ENCODE measurements at places on chromosomes 16 and 17.

GRCh38 chr17:6706499-6706898 lies 6.7 kb downstream of the SLC13A5 start:
- no peak for DNase-seq

GRCh38 chr17:73203788-73204479 lies 11.1 kb downstream of the COG1 start:
- peak; percentile 37 for DNase-seq

DNA sequence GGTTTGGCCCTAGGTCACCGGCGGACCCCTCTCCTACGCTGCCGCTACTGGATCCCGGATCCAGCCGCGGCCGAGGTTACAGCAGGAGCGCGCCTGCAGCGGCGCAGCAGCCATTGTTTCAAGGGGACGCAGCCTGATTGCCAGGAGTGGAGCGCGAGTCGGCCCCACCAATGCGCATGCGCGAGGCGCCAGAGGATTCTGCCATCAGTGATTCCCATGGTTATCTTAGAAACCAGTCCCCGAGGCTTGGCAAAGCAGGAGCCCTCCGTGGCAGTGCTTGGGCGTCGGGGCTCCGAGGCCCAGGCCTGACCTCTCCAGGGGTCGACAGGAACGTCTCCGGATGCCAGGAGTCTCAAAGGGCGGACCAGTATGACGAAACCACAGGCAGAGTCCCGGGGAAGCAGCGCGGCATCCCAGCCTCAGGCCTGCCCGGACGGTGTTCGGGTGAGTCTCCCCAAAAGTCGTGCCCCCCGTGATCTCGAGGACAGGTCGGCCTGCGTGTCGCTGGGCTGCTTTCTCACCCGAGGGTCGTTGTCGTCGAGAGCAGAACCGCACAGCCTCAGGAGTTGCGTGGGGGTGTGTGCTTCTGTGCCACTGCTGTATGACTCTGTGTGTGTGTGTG lies 608.5 kb downstream of the KCNJ18 start:
- DNase-seq, result no peak

DNA sequence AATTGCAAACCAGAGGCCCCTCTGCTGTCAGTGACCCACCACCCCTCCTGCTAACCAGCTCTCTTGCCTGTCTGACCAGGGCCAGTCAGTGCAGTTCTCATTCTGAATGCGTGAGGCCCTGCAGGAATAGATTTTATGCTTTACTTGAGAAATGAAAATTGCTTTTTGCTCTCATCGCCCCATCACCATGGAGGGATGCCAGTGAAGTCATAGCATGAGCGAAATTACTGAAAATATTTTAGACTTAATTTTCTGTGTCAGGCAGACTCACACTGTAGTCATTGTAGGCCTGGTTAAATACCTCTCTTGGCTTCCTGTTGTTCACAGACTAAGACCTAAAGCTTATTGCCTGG lies 490.5 kb upstream of the CDH5 start:
- no peak for DNase-seq

DNA sequence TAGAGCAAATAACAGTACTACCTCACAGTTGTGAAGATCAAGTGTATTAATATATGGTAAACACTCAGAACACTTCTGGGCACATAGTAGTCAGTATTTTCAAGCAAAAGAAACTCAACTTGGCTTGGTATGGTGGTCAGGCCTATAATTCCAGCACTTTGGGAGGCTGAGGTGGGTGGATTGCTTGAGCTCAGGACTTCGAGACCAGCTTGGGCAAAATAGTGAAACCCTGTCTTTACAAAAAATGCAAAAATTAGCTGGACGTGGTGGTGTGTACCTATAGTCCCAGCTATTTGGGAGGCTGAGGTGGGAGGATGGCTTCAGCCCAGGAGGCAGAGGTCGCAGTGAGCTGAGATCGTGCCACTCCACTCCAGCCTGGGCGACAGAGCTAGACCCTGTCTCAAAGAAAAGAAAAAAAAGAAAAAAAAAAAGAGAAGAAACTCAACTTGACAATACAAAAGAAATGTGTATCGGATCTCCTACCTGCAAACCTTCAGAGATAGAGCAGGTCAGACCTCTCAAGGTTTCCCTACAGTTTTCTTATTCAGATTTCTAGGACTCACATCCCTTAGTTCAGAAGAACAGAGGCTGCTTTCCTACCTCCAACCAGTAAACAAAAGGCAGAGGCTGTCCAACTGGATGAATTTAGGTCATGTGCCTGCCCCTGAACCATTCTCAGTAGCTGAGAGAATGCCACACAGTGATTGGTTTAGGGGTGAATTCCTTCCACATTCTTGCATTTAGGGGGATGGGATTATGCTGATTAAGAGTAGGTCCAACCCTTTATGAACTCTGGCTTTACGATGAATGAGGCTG lies 1.7 kb upstream of the KPNA2 start:
- DNase-seq, result no peak

DNA sequence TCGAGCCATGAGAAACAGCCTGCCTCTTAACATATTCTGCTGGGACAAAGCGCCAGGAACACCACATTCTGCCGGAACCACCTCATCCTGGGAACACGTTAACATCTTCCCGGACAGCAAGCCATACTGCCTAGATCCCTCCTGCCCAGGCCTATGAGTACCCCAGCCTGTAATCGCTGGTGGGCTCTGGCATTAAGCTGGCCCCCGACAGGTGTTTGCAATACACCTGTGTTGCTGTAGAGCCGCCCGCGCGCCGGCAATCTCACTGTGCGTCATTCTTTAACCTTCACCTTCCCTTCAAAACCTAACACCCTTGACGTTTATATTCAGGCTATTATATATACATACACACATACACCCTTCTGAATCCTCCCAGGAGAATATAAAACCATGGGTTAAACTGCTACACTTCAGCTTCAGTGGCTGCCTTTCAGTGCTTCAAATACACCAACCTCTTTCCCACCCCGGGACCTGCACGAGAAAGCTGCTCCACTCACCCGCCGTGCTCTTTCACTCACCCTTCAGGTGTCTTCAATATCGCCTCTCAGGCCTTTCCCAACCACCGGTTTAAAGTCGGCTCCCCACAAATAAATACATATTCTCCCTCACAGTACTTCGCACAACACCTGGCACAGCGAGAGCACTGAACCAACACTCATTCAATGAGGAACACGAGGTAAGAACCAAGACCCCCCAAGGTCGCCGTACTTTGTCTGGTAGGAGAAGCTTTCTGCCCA lies 1.0 kb upstream of the ENDOV start:
- no peak for DNase-seq

- DNase-seq, result no peak
Observed at GRCh38 chr16:59052231-59052630, 318.1 kb upstream of the GOT2 start.

- DNase-seq, result no peak
Observed at GRCh38 chr17:67573987-67574657, 143.6 kb upstream of the NOL11 start.

DNA sequence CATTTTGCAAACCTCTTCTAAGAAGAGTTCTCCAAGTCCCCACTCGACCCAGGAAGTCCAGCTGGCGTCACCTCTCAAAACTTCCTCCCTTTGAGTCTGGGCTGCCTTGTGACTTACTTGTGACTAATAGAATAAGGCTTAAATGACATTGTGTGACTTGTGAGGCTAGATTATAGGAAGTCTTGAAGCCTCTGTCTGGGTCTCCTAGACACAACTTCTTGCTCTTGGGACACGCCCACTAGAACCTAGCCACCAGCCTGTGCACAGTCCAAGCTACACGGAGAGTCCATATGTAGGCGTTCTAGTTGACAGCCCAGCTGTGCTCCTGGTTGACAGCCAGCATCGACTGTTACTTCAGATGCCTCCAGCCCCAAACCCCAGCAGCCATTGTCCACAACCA lies 66.7 kb upstream of the TANC2 start:
- no peak for DNase-seq

DNA sequence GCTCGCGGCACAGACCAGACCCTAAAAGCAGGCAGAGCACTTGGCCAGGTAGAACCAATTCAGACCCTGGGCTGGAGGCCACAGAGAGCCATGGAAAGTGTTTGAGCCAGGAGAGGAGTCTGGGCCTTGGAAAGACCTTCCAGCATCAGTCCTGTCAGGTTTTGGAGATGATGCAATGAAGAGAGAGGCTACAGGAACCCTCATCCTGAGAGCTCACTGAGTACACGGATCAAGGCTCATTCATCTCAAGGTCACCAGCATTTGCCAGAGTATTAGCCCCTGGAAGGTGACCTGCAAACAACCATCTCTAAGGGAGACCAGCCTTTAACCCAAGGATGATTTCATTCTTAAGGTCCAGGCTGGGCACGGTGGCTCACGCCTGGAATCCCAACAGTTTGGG lies 27.8 kb downstream of the TLE7 start:
- no peak for DNase-seq

DNA sequence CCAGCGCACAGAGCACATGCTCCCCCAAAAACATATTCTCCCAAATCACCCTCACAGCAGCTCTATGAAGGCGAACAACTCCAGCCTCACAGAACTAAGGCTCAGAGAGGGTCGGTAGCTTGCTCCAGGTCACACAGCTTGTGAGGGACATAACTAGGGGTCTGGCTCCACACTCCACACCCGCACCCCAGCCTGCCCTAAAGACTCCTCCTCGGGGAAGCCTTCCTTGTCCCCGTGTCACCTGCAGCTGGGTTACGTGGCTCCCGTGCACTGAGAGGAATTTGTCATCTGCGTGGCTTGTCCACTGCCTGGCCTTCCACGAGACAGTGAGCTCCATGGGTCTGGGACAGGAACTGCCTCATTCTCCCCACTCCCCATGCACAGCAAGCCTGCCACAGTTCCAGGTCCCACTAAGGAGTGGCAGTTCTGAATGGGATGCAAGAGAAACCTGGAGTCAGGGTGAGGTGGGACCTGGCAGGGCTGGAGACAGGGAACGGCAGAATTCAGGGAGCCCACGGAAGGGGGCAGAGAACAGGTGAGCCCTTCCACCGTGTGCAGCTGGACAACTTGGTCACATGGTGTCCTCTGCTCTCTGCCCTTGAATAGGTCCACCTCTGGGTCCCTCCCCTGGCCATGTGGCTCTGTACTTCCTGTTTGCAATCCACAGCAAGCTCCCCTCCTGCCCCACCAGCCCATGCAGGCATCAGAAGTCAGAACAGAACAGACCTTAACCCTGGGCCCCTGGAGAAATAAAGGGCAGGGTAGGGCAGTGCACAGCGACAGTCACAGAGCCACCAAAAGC lies 27.4 kb downstream of the TNFRSF13B start:
- no peak for DNase-seq

GRCh38 chr16:12147681-12148080 lies 171.1 kb downstream of the SNX29 start:
- DNase-seq, result no peak

- DNase-seq, result no peak
Observed at GRCh38 chr17:76140661-76141211, 309 bp downstream of the FOXJ1 start.

DNA sequence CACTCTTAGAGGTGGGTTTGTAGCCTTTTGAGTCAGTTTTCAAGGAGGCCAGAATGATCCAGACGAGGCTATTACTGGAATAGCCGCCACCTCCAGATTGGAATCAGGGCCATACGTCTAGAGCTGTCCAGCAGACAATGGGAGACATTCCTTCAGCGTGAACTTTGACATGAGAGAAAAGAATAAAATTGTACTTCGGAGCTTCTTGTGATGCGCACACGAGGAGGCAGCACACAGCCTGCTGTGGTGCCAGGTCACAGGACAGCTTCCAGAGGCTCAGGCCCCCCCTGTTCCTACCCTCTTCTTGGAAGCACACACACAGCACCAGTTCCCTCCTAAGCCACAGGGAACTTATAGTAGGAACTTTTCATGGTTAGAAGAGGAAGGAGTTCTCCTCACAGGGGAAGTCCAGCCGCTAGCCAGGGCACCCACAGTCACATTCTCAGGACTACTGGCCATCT lies 81.0 kb downstream of the VPS53 start:
- no peak for DNase-seq

- DNase-seq, result no peak
Observed at GRCh38 chr16:68921637-68922036, 78.3 kb downstream of the TANGO6 start.

- DNase-seq, result no peak
Observed at GRCh38 chr16:12548270-12548983, 255.3 kb downstream of the CPPED1 start.

GRCh38 chr17:74633326-74633725 lies 9.8 kb upstream of the CD300E start:
- no peak for DNase-seq

GRCh38 chr17:29257756-29258155 lies 11.1 kb downstream of the CRYBA1 start:
- no peak for DNase-seq

- DNase-seq, result no peak
Observed at GRCh38 chr16:85869785-85870558, 29.0 kb upstream of the IRF8 start.

DNA sequence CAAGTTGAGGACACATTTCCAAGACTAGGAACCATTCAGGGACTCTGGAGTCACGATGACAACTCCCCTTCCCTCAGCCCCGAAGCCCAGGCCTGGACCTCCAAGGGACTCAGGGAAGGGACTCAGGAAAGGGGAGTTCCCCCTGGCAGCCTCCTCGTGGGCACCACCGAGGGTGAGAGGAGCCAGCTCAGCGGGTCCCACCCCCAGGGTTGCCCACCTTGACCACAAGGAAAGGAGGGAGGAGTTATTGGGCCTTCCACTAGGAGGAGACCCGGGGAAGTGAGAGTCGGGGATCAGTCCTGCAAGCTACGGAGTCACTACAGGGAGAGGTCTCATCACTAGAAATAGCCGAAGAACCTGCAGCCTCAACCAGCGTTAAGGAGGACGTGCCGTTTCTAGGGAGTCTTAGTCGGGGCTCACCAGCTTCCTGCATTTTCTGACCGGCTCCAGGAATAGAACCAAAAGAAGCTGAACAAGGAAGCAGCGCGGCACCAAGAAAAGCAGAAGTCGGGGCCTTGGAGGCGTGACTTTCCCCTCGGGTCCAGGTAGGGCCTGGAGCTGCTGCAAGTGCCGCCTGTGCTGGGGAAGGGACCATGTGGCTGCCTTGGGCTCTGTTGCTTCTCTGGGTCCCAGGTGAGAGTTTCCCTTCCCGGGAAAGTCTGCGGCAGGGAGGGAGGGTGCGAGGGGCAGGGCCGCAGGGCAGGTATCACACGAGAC lies at the start of gene CD300A:
Gene CD300A (plus strand): TSS at position 524 of the 717 bp plus-strand sequence. CDS start 70 bp downstream, at position 594.
- DNase-seq, result peak; percentile 32

- DNase-seq, result no peak
Observed at GRCh38 chr17:34776456-34777443, 184.5 kb downstream of the CCT6B start.

DNA sequence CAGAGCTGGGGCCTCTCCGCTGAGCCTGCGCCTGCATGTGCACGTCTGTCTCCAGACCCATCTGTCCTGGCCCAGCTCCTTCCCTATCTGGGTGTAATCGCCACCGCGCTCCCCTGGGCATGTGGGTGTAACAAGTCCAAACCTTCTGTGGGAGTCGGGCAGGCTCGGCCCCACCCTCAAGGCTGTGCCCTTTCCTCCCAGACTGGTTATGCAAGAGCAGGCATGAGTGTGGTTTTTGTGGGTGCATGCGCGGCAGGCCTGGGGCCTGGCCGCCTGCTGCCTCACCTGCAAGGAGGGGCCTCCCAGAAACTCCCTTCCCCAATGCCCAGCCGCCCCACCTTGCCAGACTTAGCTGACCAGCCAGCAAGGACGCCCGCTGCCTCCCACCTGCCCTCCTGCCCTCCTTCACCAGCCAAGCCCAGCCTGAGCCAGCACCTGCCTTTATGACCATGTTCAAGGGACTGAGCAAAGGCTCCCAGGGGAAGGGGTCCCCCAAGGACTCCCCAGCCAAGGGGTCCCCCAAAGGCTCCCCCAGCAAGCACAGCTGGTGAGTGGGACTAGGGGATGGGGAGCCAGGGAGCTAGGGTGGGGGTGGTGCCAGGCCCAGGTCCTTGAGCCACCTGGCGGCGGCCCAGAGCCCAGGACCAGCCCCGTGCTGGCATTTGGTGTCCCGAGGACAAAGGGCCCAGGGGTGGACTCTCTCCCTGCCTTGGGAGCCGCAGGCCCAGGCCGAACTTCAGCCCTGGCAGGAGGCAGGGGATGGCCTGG lies at the start of gene EVPLL:
Gene EVPLL (plus strand): TSS at position 342 of the 768 bp plus-strand sequence. CDS start 3,160 bp downstream, outside the sequence.
- DNase-seq, result no peak

- DNase-seq, result no peak
Observed at GRCh38 chr16:85541181-85541580, 71.9 kb upstream of the GSE1 start.

Measured in activated CD4-positive, alpha-beta T cell treated with anti-CD3 and anti-CD28 coated beads for 48 hours (primary cell).